ENCODE measurements at places on chromosomes 3 and 15. TPM values are rescaled to one million over a fixed set of nuclear protein-coding genes. Genes with fewer than 3 reads are reported as not detected.

OR5AC2 gene
- total RNA-seq: not detected

B3GALNT1 gene
- total RNA-seq: 0.08 TPM

LAMB2 gene
- total RNA-seq: 114 TPM

CCK gene
- 2.7 TPM for total RNA-seq

CACNA2D3 gene
- total RNA-seq: 0.09 TPM

LDHAL6B gene
- total RNA-seq: not detected

PLA2G4E gene
- not detected for total RNA-seq

EAF2 gene
- 2.2 TPM for total RNA-seq

AHSG gene
- total RNA-seq: 0.11 TPM

GPR149 gene
- total RNA-seq: not detected

BTLA gene
- not detected for total RNA-seq

NR2E3 gene
- 0.19 TPM for total RNA-seq

TMEM39A gene
- total RNA-seq: 22.1 TPM

FOXL2NB gene
- total RNA-seq: 0.81 TPM

THPO gene
- 0.15 TPM for total RNA-seq

PLA2G4D gene
- not detected for total RNA-seq

LRRK1 gene
- total RNA-seq: 19.9 TPM

CCDC39 gene
- total RNA-seq: not detected

ZNF662 gene
- not detected for total RNA-seq

PLSCR5 gene
- total RNA-seq: not detected

FOXL2 gene
- 2.6 TPM for total RNA-seq

POLQ gene
- 5.9 TPM for total RNA-seq

LRRC3B gene
- not detected for total RNA-seq

CCR8 gene
- total RNA-seq: not detected

IFT80 gene
- total RNA-seq: 12.5 TPM

CCR9 gene
- total RNA-seq: not detected

FBXW12 gene
- total RNA-seq: not detected

IRAK2 gene
- total RNA-seq: 17.6 TPM

SLC22A14 gene
- total RNA-seq: 0.07 TPM

GOLGA8K gene
- total RNA-seq: 0.42 TPM

AADACL2 gene
- not detected for total RNA-seq

AADAC gene
- total RNA-seq: 15.8 TPM

DISP2 gene
- total RNA-seq: 1.0 TPM

GOLGA8G gene
- not detected for total RNA-seq

LARP6 gene
- total RNA-seq: 50.6 TPM

CNTN4 gene
- not detected for total RNA-seq

SLC24A5 gene
- not detected for total RNA-seq

CMSS1 gene
- 61.7 TPM for total RNA-seq

VGLL3 gene
- total RNA-seq: 9.3 TPM

RAD51 gene
- total RNA-seq: 18.4 TPM

SLC22A13 gene
- not detected for total RNA-seq

NLGN1 gene
- total RNA-seq: not detected

MESP1 gene
- 1.7 TPM for total RNA-seq

GRK7 gene
- total RNA-seq: not detected

ADPRH gene
- total RNA-seq: 2.7 TPM

DCLK3 gene
- not detected for total RNA-seq

NPTN gene
- total RNA-seq: 210 TPM

EPHB3 gene
- total RNA-seq: 0.26 TPM

ATP13A5 gene
- total RNA-seq: not detected

HGD gene
- total RNA-seq: 22.1 TPM

GOLGA8J gene
- total RNA-seq: 0.12 TPM

SCG5 gene
- 1.9 TPM for total RNA-seq

BCHE gene
- total RNA-seq: 1.1 TPM

RPL22L1 gene
- total RNA-seq: 285 TPM

All from A549 treated with Mapracorat at 1 μM for 4 hours (cell line).